ENCODE measurements at places on chromosomes 12 and 14.
A peak's percentile ranks its signal among the peaks of the same experiment; 100 is the strongest.

DNA sequence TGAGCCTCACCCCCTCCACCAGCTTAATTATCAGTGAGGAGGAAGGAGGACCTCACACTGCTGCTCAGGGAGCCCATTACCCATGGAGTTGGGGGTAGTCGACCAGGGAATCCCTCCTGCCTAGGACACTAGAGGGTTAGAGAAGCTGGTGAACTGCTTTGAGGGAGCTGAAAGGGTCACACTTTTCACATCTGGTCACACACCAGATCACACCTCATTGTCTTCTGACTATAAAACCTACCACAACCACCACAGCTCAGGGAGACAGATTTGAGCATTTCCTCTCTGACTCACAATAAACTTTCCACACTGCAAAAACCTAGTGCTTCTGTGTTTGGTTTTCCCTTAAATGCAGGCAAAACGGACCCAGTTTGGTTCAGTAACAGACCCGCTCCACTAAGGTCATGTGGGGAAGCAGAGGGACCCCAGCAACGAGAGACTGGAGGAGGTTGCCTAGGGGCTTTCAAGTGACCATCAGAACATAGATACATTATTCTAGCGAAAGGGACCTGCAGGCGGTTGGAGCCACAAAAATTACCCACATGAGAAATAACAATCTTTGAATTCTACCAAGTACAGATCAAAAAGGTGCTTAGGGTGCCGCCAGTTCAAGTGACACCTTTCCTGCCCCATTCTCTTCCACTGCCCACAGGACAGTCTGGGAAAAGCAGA lies 151.4 kb upstream of the AVPR1A start:
- DNase-seq, result no peak

DNA sequence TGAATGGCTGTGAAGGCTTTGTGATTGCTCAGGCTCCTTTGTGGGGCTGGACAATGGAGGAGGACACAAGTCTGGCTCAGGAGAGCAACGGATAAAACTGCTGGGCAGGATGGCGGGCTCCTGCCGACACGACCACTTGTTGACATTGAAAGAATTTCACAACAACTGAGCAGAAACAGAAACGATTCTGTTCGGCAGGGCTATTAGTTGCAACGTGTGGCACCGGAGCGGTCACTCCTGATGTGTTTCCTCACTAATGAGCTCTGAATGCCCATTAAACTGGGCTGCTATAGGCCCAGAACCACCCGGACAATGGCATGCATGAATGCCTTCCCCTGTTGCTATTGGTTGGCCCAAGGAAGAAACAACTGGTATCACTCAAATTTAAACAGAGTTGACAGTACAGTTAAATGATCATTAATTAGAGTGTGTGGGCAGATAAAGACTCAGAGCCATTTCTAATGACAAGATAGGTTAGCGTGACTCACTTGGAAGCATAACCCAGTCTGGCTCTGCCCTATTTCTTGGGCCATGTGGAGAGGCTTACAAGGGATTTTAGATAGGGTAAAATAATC lies 142.9 kb downstream of the ASCL1 start:
- DNase-seq, result no peak

DNA sequence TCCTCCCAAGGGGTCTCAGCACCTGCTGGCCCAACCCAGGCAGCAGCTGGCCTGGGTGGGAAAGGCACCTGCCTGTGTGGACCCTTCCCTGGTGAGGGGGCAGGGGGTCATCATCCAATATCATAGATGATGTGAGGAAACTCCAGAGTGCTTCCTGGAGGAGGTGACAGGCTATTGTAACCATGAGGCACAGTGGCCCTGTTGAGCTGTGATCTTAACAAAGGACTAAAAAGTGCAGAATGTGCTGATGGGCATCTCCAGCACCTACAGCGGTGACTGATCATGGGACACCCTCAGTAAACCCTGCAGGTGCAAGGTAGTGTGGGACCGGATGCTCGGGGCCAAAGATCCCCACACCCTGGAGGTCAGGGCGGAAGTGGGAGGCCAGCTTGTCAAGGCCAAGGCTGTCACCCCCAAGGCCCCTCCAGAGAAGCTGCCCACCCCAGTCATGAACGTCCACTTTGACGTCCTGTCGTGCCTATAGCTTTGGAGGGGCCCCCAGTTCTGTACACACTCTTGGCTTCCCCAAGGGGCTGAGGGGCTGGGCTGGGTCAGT lies 7.5 kb downstream of the MMP17 start:
- no peak for DNase-seq

DNA sequence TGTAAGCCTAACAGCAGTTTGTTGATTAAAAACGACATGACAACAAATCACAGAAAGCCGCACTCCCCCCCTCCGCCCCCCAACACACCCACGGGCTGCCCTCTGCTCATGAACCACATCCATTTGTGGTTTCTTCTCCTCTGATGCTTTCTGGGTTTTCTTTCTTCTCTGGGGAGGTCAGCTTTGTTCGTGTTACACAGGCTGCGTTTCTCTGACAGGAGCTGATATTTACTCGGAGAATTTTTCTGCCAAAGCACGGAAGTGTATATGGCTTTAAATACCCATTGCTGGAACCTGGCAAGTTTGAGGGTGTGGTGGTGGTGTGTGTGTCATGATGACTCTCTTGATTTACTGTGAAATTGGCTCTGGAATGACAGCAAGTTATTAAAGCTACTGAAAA lies 883.7 kb upstream of the TMEM132C start:
- DNase-seq, result peak; percentile 85

- DNase-seq, result no peak
Measured at GRCh38 chr14:35747379-35747778, 61.7 kb downstream of the RALGAPA1 start.

DNA sequence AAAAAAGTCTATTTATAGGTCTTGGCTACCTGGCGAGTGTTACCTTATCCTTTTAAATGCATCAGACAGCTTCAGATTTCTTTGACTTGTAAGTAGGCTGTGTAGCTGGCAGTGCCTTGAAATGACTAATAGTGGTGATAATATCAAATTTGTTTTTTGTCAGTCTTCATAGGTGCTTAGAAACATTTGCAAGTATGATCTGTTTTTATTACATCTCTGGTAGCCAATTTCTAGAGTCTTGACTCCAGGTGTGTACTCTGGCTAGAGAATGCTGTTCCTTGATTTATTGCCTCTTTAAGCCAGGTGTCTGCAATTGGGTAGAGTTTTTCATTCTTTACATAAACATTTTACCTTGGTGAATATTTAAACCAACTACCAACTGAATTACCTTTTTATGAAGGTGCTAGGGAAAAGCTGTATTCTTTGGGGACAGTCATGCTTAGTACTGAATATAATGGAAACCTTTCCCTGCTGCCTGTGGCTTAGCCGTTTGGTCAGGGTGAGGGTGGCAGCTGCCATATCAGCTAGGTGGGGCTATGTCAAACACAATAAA lies 32.6 kb downstream of the MLXIP start:
- no peak for DNase-seq

DNA sequence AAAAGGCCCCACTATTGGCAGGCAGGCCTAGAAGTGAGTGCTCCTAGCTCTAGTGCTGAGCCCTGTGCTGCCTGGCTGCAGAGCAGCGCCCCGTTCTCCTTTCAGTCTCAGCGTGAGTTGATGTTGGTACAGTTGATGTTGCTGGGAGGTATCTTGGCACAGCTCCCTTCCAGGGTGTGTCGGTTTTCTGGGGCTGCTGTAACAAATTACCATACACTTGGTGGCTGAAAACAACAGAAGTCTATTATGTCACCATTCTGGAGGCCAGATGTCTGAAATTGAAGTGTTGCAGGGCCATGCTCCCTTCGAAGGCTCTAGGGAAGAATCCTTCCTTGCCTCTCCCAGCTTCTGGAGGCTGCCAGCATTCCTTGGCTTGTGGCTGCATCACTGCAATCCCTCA lies 151.4 kb downstream of the TSPAN9 start:
- DNase-seq, result no peak

DNA sequence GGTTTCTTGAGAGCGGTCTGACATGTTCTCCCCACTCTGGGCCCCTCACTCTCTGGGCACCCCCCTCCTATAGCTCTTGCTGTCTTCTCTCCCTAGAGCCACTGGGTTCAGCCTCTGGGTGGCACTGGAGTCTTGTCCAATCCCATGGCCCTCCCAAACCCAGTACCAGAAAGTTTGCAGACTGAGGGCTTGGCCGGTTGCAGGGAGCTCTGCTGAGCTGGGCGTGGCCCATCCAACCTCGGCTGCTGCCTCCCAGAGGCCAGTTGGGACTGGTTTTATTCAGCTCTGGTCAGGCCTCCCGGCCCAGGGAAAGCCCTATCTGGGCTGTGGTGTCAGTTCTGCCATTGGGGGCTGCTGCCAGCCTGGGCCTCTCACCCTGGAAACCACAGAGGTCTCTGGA lies 37.9 kb downstream of the ISCA2 start:
- peak; percentile 30 for DNase-seq

DNA sequence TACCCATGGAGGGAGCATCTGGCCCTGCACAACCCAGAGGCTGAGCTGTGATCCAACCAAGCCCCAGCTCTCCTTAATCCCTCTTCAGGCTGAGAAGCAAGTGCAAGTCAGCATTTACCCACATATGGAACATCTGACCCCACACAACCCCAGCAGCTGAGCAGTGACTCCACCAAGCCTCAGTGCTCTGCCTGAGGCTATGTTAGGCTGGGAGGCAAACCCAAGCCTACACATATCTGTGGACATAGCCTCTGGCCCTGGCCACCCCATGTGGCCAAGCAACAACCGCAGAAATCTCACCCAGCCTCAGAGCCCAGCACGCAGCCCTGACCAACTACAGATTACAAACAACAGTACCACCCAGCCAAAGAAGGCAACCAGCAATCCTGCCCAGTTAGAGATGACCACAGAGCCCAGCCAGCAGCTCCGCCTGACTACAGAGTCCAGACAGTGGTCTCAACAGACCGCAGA lies 142.8 kb downstream of the NUAK1 start:
- DNase-seq, result peak; percentile 26

- peak; percentile 16 for DNase-seq
Measured at GRCh38 chr12:111063295-111064026, 143.1 kb upstream of the MYL2 start.

DNA sequence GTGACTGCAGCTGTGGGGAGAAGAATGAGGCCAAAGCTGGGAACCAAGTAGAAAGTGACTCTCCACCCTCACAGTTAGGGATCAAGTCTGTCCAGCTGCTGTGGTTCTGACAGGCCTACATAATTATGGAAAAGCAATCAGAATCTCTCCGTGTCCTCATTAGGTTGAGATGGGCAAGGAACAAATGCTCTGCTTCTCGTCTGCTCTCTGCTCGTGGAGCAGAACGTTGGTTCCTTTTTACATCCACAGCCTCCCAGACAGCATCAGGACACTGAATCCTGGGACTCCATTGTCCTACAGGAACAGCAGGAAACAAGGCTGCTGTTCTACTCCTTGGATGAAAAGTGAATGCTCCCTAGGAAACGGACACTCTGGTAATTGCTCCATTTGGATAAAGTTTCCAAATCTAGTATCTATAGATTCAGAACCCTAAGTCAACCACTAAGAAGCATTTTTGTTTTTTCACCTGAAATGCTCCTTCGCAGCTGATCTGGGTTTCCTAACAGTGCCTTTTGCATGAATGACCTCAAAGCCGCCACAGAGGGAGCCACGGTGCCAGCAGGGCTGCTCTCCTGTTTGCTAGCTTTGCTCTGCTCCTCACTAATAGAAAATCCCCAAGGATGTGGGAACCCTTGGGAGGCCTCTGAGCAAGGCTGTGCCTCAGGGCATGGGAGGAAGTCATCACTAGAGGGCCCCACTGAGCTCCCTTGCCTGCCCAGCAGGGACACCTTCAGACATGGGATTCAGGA lies 102.0 kb downstream of the EGLN3 start:
- DNase-seq, result peak; percentile 68

DNA sequence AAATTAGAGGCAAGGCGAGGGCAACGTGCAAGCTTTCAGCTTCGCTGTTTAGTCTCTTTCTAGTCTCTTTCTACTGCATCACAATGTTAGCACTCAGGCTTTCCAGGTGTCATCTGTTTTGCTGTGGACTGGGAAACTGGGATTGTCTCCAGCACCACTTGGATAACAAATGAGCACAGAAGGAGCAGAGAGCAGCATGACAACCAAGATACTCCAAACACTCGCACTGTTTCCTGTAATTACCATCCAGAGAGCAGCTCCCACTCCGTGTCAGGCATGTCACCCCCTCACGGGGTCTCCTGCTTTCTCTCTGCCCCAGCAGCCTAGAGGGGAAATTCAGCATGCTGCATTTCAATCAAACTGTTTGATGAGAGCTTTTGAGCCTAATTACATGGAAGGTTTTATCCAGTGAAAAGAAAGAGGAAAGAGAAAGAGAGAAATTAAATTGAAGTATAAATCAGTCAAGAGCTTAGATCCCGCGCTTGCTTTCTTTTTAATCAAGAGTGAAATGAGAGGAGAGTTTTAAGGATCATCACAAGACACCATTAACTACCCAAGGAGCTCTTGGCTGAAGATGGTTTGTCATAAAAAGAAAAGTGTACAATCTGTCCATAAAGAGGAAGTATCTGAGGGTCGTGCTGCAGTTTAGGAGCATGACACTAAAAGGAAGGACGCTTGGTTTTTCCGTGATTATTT lies 917.7 kb downstream of the DIO2 start:
- DNase-seq, result no peak

GRCh38 chr12:4819654-4820053 lies 90.1 kb upstream of the KCNA1 start:
- DNase-seq, result no peak

DNA sequence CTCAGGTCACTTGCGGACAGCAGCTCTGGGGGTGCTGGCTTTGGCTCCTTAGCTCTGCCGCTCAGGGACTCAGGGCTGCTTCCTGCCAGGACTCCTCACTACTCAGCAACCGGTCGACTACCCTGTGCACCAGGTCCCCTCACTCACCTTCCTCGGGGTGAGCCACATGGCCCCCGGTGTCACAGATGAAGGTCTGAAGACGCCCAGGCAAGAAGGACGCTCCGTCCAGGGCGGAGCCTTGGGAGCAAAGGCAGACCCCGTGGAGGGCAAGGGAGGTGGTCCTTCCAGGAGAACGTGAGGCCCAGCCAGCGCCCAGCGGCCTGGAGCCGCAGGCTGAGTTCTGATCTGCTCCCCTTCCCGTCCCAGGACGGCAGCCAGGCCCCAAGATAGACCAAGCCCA lies 32.0 kb downstream of the SLC6A12 start:
- no peak for DNase-seq

DNA sequence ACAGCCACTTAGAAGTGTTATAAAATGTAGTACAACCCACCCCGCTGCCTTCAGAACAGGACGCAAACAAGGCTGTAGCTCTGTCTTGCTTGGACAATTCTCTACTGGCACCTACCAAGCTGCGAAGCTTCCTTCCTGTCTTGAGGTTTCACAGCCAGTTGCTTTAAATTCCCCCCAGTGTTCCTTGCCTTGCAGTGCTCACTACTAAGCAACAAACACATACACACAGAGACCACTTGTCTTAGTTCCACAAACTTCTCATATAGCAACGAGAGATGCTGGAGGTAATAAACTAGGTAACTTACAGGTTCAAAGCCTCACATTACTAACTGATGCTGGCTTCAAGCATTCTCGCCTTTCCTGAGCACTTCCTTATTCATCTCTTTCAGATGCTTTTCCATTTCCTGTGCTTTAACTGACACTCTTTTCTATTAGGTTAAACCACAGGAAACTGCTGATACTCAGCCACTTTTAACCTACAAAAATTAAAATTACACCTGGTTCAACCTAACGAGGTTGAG lies 91.5 kb upstream of the PTGDR start:
- no peak for DNase-seq

- no peak for DNase-seq
Measured at GRCh38 chr12:126607157-126607556, 1541.9 kb downstream of the AACS start.

- no peak for DNase-seq
Measured at GRCh38 chr14:63452796-63453195, 90.4 kb downstream of the PPP2R5E start.

Data from astrocyte of the spinal cord (primary cell).